ENCODE measurements at places on chromosomes 2 and 18.

- peak; percentile 25 for DNase-seq
- H3K27ac ChIP-seq = no peak overlapping the region
- H3K36me3 ChIP-seq = no peaks in the 10 kb centered on the region
- no peaks in the 10 kb centered on the region for H3K4me1 ChIP-seq
- no peak overlapping the region for H3K4me3 ChIP-seq
- no peaks in the 10 kb centered on the region for H3K27me3 ChIP-seq
Measured at GRCh38 chr2:129741623-129742022, 237.8 kb upstream of the RAB6C start.

GRCh38 chr18:26768385-26768784 is 97.1 kb downstream of the AQP4 start:
- H3K27ac ChIP-seq = peak overlapping the region; percentile 38
- no peaks in the 10 kb centered on the region for H3K27me3 ChIP-seq
- no peak for DNase-seq
- no peak overlapping the region for H3K4me3 ChIP-seq

- H3K27me3 ChIP-seq = no peaks in the 10 kb centered on the region
- DNase-seq = no peak
- H3K27ac ChIP-seq = no peak overlapping the region
- H3K4me3 ChIP-seq = no peak overlapping the region
- H3K4me1 ChIP-seq = no peaks in the 10 kb centered on the region
Measured at GRCh38 chr2:120034621-120035020, 21.7 kb downstream of the EPB41L5 start.

- no peak for DNase-seq
- no peaks in the 10 kb centered on the region for H3K4me1 ChIP-seq
- H3K36me3 ChIP-seq = no peaks in the 10 kb centered on the region
- no peak overlapping the region for H3K27ac ChIP-seq
Measured at GRCh38 chr2:75292826-75293225, 93.5 kb upstream of the TACR1 start.

DNA sequence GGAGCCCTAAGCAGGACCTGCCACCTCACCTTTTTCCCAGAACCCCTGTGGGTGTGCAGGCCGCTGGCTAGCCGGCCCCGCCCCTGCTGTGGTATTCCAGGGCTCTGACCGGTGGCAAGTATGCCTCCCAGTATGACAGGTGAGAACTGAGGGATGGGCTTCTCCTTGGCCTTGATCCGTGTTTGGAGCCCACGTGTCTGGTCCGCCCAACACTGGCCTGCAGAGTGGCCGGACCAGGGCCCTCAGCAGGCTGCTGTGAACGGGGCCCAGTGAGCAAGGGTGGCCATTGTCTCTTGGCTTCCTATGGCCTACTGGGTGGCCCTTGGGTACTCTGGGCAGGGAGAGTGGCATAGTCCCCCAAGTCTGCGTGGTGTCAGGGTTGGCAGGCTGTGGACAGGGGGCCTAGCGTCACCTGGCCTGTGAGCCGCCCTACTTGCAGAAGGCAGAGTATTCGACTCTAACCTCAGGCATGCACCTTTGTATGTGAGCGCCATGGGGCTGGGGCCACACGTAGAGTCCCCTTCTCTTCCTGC is 1.8 kb downstream of the RNPEPL1 start:
- DNase-seq = no peak
- peaks cover 31% of the 10 kb centered on the region for H3K4me1 ChIP-seq
- no peak overlapping the region for H3K27ac ChIP-seq
- no peaks in the 10 kb centered on the region for H3K36me3 ChIP-seq

DNA sequence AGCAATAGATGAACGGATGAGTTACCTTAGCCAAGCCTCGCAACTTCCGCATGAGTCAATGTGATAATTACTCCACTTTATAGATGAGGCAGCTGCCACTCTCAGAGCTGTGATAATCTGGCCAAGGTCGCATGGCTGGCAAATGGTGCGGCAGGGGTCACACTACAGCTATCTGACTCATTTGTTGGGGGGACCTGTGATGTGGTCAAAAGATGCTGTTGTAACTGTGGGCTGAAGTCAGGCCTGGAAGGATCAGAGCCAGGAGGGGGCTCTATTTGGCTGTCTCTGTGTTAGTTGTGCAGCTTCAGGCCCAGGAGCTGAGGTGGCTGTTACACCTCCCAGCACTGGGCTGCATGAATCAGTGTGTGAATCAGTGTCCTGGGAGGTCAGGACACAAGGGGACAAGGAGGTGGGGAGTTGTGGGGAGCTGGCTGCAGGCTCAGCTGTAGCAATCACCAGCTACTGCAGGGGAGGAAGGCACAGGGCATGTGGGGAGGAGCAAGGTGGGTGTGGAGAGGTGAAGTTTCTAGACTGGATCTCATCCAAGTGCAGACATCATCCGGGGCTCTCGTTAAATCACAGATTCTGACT is 33.1 kb downstream of the NGEF start:
- no peak overlapping the region for H3K27ac ChIP-seq
- H3K36me3 ChIP-seq = no peaks in the 10 kb centered on the region
- no peak for DNase-seq
- no peak overlapping the region for H3K4me3 ChIP-seq

GRCh38 chr18:75977081-75977480 is 518.0 kb downstream of the ZNF516 start:
- no peaks in the 10 kb centered on the region for H3K4me1 ChIP-seq
- H3K27me3 ChIP-seq = no peaks in the 10 kb centered on the region
- H3K36me3 ChIP-seq = no peaks in the 10 kb centered on the region
- DNase-seq = no peak
- no peak overlapping the region for H3K4me3 ChIP-seq

DNA sequence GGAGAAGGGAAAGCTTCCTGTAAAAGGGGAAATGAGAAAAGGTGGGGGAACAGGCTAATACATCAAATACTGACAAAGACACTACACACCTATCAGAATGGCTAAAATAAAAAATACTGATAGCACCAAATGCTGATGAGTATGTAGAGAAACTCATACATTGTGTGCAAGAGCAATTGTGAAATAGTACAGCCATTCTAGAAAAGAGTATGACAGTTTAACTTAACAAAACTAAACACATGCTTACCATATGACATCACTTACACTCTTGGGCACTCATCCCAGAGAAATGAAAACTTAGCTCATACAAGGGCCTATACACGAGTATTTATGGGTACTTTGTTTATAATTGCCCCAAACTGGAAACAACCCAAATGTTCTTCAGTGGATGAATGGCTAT is 53.4 kb downstream of the ZNF638 start:
- H3K27me3 ChIP-seq = no peaks in the 10 kb centered on the region
- no peak overlapping the region for H3K27ac ChIP-seq
- no peaks in the 10 kb centered on the region for H3K4me1 ChIP-seq

- H3K4me3 ChIP-seq = no peak overlapping the region
- DNase-seq = no peak
- H3K27ac ChIP-seq = no peak overlapping the region
- H3K4me1 ChIP-seq = no peaks in the 10 kb centered on the region
- no peaks in the 10 kb centered on the region for H3K36me3 ChIP-seq
Measured at GRCh38 chr2:151852260-151853069, 24.2 kb upstream of the ARL5A start.

DNA sequence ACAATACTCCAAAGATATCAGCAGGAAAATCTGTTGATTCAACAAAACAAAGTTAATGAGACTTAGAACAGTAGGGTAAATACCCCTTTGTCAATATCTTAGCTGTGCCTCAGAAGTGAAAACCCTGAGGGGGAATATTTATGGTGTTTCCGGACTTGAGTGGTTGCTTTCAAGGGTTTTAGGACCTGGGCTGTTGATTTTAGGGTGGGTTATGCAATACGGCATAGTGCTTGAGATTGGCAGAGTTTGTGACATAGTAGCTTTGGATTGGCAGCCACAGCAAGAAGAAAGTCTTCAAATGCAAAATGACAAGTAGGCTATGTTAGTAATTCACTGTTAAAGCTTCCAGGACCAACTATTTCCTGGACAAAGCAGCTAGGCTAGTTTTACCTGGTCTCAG is 826.3 kb upstream of the CDH2 start:
- H3K4me3 ChIP-seq = no peak overlapping the region
- H3K27ac ChIP-seq = no peak overlapping the region
- no peaks in the 10 kb centered on the region for H3K27me3 ChIP-seq

Data from breast epithelium (tissue), 4 donors.